ENCODE measurements at places on chromosomes 1 and 21.
A peak's percentile ranks its signal among the peaks of the same experiment; 100 is the strongest.

DNA sequence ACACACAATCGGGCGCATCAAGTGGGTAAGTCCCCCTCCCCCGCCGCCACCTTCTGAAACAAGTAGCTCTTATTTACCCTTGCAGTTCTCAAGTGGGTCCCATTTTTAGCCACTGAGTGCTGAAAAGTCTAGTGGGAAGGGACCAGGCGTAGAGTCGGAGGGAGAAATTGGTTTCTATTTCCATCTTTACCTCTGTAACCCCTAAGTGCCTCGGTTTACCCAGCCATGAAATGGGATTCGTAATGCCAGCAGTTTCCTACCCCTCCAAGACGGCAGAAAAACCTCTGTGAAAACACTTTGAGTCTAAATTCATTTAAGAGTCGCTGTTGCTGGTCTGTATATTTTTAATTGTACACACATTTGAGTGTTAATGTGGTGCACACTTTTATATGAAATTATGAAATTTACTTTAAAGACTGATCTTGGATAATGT, 928 bp downstream of the TLCD4 start:
- no peak for DNase-seq

DNA sequence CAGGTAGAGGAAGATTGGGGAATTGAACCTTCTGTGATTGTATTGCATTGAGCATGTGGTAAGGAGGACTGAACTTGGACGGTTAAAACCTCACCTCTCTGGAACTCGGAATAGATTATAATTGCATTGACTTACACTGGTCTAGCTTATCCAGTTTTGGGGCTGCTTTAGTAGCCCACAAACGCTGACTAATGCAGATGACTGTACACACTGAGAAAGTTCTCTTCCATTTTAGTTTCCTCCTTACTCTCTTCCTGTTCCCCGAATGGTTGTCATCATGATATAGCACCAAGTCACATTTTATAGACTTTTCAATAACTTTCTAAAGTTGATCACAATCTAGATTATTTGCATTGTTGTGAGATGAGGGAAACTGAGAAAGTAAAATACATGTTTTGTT, 78.2 kb downstream of the NFIA start:
- DNase-seq, result no peak

GRCh38 chr1:11781297-11781696, 19.3 kb downstream of the C1orf167 start:
- peak; percentile 23 for DNase-seq

GRCh38 chr1:164723296-164723798, 164.4 kb downstream of the PBX1 start:
- no peak for DNase-seq

GRCh38 chr1:37482796-37483744, 8.7 kb downstream of the ZC3H12A start:
- no peak for DNase-seq

- peak; percentile 98 for DNase-seq
These were observed 38.4 kb downstream of the SPEN start for GRCh38 chr1:15885701-15886610.

GRCh38 chr1:17276568-17276967, 27.7 kb downstream of the PADI3 start:
- DNase-seq, result no peak

DNA sequence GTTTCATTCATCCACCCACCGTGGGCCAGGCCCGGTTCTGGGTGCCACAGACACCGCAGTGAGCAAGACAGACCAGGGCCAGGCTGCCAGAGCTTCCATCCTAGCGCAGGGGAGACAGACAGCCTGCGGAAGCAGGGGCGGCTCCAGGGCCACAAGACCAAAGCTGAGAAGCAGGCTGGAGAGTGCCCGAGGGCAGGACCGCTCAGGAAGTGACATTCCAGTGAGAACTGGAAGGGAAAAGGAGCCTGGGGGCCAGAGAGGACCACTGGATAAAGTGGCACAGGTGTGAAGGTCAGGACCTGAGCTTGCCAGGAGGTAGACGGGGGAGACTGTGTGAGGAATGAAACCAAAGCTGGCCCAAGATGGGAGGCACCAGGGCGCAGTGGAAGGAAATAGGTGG, 59.5 kb upstream of the EFHD2 start:
- DNase-seq, result no peak

DNA sequence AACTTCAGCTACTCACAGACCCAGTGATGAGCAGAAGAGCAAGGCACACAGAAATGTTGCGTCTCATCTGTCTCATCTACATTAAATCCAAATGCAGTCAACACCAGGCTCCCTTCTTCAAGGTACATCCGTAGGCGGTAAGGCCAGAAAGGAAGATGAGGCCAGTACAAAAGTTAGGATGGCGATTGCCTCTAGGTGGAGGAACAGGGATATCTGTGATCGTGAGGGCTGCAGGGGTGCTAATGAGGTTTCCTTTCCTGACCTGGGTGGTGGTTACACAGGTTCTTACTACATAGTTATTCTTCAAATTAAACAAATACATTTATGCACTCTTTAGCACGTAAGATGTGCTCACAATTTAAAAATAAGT, 1.4 kb upstream of the MYBPH start:
- no peak for DNase-seq

DNA sequence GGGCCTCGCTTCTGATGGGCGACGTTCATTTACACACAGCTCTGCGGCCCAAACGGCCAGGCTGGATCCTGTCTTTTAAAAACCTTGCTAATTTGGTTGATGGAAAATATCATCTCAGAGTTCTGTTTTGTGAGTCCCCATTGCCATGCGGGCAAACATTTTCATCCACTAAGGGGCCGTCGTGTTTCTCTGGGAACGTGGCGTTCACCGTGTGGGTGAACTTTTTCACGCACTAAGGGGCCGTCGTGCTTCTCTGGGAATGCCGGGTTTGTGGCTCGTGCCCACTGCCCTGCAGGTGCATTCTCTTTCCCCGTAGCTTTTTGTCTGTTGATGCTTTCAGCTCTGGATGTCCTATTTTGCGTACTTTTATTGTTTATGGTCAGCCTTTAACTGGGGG, 6.8 kb downstream of the COL18A1 start:
- DNase-seq, result no peak

- DNase-seq, result no peak
These were observed 33.1 kb downstream of the MDM4 start for GRCh38 chr1:204549313-204549712.

GRCh38 chr1:3453891-3454810, at the start of gene ARHGEF16:
ARHGEF16 (plus strand) TSS chr1:3454665; CDS start chr1:3463085, 8,420 bp downstream.
- peak; percentile 62 for DNase-seq

DNA sequence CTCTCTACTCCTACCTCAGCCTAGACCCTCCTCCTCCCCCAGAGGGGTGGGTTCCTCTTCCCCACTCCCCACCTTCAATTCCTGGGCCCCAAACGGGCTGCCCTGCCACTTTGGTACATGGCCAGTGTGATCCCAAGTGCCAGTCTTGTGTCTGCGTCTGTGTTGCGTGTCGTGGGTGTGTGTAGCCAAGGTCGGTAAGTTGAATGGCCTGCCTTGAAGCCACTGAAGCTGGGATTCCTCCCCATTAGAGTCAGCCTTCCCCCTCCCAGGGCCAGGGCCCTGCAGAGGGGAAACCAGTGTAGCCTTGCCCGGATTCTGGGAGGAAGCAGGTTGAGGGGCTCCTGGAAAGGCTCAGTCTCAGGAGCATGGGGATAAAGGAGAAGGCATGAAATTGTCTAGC, 21.6 kb upstream of the VPS13D start:
- DNase-seq, result no peak
